ENCODE measurements at places on chromosomes 3 and 15.

DNA sequence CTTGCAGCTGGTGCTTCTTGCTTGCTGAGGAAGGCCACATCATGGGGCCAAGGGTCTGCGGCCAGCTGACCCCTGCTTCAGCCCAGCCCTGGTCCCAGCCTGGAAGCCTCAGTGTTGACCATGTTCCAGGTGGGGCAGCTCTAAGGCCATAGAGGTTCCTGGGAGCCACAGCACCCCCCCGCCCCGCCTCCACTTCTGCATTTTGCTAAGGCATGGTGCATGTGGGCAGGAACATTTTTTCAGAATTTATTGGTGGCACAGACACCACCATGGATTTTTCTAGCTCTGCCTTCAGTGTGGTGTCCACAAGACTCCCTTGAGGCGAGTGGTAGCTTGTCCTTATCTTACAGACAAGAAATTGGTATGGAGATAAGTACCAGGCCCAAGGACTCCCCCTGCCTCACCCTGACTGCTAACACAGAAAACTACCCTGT lies 1.9 kb upstream of the CHST14 start:
- DNase-seq, result no peak

- DNase-seq, result no peak
Observed at GRCh38 chr3:27614592-27614991, 107.5 kb downstream of the EOMES start.

DNA sequence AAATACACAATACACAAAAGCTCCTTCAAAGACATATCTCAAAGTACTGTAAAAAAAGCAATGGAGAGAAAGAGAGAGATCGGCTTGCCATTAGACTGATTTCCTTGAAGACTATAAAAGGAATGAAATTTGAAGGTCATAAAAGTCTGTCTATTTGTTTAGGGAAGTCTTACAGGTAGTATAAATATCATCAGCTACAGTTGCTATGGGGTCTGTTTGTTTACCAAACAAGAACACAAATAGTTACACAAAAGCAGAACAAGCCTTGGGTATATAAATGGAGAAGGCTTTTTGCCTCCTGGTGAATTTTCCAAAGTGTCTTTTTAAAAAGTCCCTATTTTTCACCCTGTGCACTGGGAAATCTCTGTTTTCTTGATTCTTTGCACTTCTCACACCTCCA lies 552.3 kb downstream of the FOXP1 start:
- no peak for DNase-seq

GRCh38 chr3:68288085-68288484 lies 633.7 kb upstream of the SUCLG2 start:
- no peak for DNase-seq
